Stimulated activated CD4-positive, alpha-beta T cell treated with anti-CD3 and anti-CD28 coated beads, Interleukin-4, amount 100 ng/mL, for 48 hours (primary cell): ENCODE measurements at places on chromosomes 12 and 14.

GRCh38 chr14:93269341-93270068 is 62.4 kb downstream of the UBR7 start:
- no peak for DNase-seq

DNA sequence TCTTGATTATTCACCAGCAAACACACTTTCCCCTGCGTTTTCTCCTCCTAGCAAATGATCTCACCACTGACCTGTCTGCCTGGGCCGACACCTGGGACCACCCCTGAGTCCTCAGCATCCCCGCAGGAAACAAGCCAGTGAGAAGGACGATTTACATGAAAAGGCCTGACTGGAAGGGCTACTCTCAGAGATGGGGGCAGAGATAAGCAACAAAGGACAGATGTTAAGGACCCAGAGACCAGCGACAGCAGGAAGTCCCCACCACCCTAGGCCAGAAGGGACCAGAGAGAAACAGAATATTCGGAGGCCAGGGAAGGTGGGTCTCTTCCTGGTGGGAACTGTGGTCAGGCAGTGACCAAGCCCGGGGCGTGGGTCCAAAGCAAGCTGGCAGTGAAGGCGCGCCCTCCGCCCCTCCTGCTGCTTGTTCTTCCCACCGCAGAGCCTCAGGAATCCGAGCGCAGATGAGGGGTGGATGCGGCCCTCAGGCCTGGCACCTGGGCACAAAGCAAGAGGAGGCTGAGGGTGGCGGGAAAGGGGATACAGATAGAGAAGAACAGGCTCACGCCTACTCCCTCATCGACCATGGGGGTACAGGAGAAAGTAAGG is 55.8 kb downstream of the STX2 start:
- no peak for DNase-seq

DNA sequence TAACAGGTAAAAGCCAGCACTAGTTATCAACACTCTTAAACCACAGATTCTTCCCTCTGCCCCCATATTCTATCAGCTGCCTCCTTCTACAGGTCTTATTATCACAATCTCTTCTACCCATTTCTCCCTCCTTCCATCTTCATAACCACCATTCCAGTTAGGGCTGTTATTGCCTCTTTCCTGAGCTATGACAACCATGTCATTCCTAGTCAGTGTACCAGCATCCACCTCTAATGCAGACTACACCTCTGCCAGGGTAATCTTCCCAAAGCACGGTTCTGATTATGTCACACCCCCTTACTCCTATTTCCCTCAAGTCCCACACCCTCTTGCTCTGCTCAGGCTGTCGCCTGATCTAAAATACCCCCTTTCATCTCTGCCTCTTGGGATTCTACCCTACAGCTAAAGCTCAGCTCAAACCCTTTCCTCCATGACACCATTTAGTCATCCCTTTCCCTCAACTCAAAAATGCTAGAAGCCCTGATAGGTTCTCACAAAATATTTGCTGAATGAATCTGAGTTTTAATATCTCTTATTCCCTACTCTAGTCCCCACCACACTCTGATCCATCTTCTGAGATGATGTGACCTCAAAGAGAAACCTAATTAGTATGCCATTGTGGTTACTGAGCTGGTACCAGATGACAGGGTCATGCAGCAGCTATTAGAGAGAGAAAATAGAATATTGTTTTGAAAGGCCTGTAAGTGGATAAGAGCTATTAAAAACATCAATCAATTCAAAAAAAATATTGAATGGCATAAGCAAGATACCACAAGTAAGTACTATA is 11.7 kb downstream of the RACGAP1 start:
- no peak for DNase-seq

DNA sequence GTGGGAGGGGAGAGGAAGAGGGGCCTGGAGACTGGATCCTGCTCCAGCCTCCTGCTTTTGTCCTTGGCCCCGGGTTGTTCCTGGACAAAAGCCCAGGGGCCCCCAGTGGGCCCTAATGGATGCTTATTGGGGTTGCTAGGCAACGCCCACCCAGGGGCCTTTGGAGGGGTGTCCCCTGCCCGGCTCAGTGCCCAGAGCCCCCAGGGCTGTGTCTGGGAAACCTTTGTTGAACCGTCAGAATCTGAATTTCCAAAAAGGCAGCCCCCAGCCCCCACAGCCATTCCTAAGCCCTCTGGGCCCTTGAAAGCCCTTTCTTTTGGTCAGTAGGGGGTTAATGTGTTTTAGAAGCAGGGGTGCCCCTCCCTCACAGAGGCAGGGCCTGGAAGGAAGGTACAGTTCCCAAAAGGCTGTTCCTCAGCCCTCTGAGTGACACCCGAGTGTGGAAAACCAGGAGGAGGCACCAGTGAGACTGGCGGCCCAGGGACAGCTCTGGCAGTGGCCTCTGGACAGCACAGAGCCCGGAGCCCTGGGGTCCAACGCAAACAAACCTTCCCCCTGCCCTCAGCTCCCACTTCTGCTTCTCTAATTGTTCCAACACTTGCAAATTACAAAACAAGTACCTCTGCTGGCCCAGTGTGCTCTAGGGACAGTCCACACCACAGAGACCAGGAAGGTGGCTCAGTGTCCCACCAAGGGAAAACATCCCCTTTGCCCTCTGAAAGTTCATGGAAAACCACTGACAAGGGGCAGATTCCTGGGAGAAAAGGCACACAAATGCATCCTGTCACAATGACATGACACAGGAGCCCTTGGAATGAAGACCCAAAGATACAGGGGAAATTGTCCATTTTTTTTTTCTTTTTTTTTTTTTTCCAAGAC is 19.4 kb downstream of the HHIPL1 start:
- DNase-seq = no peak

DNA sequence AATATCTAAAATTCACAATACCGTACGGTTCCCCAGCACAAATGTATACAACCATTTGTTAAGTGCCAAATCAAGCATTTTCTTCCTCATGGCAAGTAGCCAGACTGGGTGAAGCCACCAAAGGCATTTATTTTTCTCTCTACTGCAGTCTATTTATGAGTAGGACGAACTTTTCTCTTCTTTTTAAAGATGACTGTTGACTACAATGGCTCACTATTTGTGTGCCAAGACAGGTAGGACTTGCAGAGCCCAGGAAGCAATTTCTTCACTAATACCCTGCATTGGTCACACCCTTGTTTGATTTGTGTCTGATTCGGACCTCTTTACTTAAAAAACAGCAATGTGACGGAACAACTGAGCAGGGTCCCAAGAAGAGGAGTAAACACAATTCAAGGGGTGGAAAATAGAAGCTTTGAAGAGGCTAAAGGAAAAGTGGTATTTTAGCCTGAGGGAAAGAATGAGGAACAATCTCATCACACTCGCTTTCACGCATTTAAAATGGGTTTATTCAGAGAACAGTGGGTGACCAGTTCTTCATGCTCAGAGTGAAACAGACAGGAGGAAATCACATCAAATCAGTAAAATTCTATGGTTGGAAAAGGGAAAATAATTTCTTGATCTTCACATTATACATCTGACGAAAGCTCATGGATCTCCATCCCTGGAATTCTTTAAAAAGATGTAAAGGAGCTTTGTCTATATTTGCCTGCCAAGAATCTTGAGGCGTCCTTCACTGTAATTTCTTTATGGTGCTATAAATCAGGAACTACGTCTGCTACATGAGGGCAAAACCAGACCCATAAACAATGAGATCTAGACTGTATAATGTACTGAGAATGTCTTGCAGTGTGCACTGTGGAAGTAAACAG is 183.8 kb downstream of the PPM1H start:
- DNase-seq = no peak

DNA sequence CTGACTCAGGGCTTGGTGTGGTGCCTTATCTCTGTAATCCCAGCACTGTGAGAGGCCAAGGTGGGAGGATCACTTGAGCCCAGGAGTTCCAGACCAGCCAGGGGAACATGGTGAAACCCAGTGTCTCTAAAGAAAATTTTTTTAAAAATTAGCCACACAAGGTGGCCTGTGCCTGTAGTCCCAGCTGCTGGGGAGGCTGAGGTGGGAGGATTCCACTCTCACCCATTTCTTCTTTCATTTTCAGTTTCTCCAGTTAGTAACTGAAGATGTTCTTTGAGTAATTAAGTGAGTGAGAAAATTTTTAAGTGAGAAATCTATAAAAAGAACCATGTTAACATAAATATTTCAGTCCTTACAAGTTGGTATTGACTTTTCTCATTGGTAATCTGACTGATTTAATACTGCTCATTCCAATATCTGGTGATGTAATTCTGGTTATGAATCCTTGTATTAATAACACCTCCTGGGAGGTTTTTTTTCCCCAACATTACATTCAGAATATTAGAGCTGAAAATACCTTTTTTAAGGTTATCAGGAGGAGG is 6.1 kb downstream of the METTL3 start:
- no peak for DNase-seq

DNA sequence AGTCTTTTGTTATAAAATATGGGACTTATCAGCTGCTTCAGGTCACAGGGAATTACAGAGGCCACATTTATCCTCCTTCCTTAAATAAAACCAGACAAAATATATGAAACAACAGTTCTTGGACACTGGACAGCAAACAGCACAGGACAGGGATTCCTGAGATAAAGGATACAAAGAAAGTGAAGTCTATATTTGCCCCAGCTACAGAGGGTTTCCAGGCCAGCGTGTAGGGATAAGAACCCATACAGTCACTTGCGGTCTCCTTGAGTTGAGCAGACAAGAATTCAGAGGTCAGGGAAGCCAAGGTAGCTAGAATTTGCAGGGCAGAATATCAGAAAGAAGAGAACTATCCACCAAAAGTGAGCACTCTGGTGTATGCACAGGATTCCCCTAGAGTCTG is 8.8 kb upstream of the LLPH start:
- no peak for DNase-seq

DNA sequence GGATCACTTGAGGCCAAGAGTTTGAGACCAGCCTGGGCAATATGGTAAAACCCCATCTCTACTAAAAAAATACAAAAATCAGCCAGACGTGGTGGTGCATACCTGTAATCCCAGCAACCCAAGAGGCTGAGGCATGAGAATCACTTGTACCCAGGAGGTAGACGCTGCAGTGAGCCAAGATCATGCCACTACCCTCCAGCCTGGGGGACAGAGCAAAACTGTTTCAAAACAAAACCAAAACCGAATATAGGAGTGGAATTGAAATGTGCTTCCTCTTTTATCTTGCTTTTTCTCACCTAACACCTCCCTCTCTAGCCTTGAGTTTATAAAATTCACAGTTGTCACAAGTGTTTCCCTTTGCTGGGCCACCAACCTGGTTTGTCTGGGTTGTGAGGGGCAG is 181.9 kb downstream of the PAH start:
- no peak for DNase-seq

- no peak for DNase-seq
Observed at GRCh38 chr12:92145481-92145730, 240 bp downstream of the BTG1 start.

DNA sequence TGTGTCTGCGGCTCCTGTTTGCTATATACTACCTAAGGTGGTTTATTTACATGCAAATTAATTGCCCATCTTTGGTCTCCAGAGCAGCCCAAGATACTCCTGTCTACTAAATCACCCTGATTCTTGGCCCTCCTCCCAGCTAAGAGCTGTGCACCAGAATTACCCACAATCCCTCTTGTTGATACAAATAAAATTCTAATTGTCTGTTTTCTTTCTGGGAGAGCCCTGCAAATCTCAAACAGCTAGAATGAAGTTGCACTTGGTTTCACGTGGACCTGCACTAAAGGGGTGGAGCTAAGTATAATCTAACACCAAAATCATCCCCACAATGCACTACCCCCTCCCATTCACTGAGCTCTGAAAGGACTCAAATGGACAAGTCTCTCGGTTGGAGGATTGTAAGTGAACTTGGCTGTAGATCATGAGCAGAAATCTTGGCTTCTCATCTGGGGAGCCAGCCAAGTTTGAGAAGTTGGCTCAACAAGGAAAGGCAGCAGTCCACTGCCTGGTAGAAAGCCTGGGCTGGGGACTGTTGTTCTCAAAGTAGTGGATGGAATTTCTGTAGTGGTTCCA is 6.6 kb downstream of the MAX start:
- DNase-seq = no peak

GRCh38 chr14:99441157-99441870 is 39.3 kb downstream of the SETD3 start:
- no peak for DNase-seq

DNA sequence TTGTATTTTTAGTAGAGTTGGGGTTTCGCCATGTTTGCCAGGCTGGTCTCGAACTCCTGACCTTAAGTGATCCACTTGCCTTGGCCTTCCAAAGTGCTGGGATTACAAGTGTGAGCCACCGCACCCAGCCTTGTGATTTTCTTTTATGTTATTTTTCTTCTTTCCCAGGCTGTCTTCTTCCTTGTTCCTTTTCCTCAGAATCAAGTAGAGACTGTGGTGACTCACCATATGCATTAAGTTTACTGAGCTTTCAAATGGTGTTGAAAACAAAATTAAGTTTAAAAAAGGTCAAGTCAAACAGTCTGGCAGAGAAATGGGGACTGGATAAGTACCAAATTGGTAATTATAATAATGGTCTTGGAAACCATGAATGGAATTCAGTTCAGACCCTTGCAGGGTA is 5.7 kb downstream of the ARPC3 start:
- DNase-seq = no peak

- DNase-seq = no peak
Observed at GRCh38 chr12:103824845-103825244, 16.2 kb downstream of the NT5DC3 start.

GRCh38 chr12:91633734-91634357 is 451.2 kb upstream of the DCN start:
- DNase-seq = no peak

GRCh38 chr14:35340616-35341453 is 48.7 kb downstream of the PSMA6 start:
- no peak for DNase-seq

GRCh38 chr14:36423430-36423829 is 96.6 kb downstream of the NKX2-1 start:
- no peak for DNase-seq

- no peak for DNase-seq
Observed at GRCh38 chr14:61433169-61433568, 111.8 kb downstream of the PRKCH start.

DNA sequence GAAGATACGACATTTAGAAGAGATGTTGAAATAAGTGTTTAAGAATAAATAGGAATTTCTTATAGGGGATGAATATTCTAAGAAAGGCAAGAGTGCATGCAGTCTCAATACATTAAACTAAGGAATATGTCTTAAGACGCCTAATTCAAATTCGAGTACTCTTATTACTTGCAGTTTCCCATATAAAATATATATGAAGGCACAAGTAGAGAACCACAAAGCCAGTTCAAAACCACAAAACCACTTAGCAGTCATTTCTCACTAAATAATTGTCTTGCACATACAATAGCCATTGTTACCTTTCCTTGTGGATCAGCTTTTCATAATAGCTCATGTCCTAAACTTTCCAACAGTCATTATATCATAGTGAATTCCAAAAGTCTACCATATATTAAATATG is 91.0 kb upstream of the MON2 start:
- DNase-seq = no peak

GRCh38 chr14:35196571-35196970 is 74.2 kb downstream of the PRORP start:
- DNase-seq = no peak

DNA sequence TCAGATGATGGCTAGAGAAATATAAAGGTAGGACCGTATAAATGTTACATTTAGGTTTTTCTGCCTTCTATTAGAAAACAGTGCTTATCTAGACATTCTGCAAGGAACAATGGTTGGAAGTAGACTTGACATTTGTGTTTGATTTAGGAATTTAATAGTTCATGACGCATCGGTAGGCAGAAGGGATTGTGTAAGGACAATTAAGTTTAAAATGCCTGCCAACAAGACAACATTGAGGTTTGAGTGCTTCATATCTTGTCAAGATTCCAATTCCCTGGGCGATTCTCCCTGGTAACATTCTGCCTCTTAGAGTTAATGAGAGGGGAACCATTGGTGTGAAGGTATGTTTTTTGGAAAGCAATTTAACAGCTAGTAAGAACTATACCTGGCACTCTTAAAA is 186.8 kb upstream of the RBM19 start:
- DNase-seq = no peak
